ENCODE measurements at places on chromosomes 6 and 20.

DNA sequence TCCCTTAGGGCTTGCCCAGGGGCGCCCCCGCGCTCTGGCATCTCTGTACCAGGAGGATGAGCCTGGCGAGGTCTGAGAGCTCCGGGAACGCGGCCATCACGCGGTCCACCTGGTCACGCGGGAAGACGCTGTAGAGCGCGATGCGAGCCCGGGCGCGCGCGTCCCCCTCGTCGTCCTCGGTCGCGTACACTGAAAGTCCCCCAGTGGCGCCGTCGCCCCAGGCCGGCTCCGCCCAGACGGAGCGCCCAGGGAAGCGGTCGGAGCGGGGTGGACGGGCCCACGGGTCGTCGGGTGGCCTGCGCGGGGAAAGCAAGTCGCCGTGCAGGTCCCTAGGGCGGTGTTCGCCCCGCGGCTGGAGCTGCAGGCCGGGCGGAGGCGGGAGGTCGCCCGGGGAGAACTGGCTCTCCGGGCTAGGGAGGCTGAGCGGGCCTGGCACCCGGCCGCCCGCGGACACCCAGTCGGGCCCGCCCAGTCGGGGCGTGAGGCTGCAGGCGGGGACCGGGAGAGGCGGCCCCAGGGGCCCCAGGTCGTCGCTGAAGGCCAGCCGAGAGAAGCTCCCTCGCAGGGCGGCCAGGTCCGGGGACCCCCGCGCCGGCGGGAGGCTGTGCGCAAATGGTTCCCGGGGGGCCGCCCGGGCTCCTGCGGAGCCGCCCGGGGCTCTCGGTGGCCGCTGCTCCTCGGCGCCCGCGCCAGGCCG, 34.0 kb downstream of the ZC3H12D start:
- DNase-seq = no peak

DNA sequence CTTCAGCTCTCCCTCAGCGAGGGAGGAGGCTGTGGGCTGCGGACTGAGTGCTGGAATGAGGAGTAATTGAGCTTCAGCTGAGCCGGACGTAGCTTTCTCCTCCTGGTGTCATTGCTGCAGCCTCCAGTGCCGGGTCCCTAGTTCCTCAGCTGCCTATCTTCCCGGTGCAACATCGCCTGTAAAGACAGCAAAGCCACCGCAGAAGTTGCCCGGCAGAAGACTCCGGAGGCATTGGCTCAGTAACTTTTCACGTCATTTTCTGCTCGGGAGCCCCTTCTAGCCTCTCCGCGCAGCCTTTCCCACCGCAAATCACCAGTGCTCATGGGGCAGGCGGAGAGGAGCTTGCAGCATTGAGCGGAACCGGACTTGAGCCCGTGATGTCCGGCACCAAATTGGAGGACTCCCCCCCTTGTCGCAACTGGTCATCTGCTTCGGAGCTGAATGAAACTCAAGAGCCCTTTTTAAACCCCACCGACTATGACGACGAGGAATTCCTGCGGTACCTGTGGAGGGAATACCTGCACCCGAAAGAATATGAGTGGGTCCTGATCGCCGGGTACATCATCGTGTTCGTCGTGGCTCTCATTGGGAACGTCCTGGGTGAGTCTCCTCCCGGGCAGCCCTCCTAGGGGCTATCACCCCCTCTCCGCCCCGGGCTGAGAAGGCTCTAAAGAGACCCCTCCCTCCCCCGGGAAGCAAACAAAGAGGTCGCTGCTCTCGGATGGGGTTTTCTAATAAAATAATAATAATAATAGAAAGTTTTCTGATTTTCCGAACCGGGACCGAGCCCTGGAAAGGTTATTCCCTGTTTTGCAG, at the start of gene HCRTR2:
Gene HCRTR2, plus strand, starts transcription at position 305 of the 816 bp plus-strand sequence. Its CDS starts 73 bp downstream, at position 378.
- DNase-seq = no peak

DNA sequence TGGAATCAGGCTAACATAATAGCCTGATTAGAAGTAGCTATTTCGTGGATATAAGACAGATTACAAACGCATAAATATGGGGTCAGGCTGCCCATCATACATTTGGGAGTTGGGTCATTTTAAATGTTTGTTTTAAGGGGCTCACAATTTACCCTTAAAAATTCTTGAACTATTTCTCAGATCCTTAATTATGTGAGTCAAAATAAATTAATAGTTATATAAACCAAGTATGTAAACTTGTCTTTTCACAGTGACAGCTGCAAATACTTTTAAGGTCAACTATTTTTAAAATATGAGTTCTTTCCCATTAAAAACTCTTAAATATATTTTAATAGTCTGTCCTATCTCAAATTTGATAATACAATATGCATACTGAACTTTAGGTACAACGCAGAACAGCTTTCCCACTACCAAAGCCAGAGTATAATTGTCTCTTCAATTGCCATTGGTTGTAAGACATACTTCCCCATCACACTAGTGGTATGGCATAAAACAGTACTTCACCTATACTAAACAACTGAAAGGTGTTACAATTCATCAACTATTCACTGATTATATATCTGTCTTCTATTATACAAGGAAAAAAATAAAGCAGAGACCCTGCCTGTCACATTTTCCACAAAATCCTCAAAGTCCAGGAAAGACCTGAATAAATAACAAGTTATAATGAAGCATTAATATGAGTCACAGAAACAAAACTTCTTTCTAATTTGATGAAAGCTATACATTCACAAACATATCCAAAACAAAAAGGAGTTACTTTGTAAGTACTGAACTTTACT, 80.8 kb upstream of the COL21A1 start:
- DNase-seq = no peak

DNA sequence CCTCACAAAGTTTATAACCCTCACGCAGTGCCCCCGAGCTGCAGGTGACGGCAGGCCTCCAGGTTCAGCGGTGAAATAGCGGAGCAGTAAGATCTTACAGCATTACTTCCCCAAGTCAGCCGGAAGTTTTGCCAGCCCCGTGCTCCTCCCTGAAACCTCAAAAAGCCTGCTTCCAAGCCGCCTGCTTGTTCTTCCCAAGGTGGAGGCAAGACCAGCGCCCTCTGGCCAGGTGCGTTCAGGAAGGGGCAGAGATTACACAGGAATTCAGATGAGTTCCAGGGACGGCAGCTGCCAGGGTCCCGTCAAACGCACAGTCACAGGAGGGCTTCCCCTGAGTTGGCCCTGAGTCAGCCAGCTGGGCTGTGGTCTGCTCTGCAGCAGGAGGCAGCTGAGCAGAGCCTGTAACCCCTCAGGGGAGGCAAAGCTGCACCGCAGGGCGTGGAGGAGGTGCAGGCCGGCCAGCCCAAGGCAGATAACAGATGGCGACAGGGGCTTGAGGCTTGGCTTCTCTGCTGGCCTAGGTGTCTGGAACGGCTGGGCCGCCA, 124.1 kb upstream of the RPS6KA2 start:
- DNase-seq = no peak

DNA sequence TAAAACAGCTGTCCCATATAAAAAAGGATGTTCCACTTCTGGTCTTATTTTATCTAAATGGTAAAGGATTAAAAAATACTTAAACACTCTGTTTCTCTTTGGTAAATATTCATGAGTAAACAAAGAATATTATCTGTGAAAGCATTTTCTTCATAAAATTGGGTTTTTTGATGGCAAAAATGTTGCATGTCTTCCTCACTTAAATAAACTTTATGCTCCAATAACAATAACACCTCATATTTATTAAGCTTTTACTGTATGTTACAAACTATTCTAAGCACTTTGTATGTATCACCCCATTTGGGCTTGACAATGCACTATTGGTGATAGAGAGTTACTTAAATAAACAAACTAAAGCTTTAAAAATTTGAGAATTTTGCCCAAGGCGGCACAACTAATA, 91.9 kb downstream of the PHIP start:
- DNase-seq = no peak

DNA sequence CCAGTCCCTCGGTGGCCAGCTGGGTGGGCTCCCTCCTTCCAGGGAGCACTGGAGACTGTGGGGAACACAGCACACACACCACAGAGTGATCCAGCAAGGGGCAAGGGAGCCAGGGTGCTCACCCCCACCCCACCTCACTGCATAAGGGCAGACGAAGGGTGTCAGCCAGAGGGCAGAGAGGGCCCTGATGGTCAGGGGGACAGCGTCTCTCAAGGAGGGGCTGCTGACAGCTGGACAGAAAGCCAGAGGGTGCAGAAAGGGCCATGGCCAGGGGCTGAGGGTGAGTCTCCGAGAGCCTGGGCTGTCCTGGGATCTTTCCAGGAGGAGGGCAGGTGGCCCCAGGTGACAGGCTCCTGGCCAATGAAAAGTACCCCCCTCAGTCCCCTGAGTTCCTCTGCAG, 73.4 kb upstream of the PMEPA1 start:
- no peak for DNase-seq

GRCh38 chr6:131729550-131729949, 18.7 kb upstream of the CTAGE9 start:
- no peak for DNase-seq

- DNase-seq = no peak
These were observed 53.4 kb downstream of the RNF182 start for GRCh38 chr6:13978102-13978640.

DNA sequence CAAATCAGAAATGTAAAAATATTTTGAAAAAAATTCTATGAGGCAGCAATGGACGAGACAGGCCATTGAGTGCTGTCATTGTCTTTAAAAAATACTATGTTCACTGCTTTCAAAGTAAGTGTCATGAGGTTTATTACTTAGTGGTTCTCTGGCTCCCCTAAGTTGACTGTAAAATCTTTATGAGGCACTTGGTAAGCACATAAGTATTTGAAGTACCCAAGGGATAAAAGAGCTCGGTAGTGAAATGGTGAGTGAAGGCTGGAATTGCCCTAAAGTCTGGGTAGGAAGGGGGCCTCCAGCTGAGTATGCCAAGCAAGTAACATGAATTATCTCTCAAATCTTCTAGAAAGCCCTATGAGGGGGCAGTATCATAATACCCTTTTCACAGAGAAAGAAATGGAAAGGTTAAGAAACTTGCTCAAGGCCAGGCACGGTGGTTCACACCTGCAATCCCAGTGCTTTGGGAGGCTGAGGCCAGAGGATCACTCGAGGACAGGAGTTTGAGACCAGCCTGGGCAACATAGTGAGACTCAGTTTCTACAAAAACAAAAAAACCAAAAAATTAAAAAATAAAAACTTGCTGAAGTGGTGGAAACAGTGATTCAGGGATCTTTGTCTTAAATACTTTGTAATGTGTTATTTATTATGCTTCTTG, 5.5 kb upstream of the CTCFL start:
- DNase-seq = no peak

DNA sequence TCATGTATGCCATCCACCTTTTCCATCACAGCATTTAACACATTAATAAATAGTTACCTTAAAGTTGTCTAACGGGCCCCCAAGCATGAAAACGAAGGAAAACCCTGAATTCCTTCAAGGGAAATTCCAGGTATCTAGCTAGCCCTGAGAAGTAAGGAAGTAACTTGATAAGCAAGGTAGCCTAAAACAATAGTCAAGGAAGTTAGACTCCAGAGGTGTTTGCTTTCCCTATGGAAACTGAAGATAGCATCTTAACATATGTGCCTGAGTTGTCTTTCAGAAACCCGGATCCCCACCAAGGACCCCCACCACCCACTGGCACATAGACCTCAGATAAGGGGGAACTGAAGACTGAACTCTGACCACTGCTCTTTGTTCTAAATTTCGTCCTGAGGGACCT, 127.4 kb downstream of the TBXT start:
- DNase-seq = no peak

DNA sequence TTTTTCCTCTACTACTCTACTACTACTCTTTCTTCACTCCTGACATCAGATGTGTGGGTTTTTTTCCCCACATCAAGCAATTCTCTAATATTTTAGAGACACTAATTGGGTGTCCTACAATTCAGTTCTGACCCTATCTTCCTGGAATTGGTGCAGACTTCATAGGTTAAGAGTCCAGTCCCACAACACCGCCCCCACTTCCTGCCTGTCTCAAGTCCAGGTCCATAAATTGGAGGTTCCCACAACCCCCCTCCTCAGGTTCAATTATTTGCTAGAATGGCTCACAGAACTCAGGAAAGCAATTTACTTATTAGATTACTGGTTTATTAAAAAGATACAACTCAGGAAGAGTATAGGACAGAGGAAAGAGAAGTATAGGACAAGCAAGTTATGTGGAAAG, 25.7 kb upstream of the SLC2A12 start:
- no peak for DNase-seq

DNA sequence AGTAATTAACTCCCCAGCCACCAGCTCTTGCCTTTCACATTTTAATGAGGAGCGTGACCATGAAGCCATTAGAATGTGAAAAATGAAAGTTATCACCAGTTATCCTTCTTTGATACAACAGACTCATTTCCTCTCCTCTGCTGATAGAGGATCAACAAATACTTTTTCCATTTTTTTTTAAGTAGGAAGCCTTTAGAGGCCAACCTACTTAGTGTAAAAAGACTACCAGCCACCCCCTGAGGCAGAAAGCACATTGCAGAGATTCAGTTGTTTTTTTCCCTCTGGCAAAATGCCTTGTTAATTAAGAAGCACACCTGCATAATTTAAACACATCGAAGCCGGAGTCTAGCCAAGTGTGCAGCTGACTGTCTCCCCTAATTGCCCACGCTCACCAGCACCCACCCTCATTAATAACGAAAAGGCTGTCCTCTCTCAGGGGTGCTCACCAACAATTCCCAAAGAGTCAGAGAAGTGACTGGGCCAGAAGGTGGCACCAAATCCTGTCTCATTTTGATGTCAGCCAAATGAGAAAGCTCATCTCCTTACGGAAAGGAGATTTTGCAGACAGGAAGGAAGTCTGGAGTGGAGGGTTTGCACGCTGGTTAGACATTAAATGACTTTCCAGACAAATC, 60.9 kb upstream of the MC3R start:
- DNase-seq = no peak

DNA sequence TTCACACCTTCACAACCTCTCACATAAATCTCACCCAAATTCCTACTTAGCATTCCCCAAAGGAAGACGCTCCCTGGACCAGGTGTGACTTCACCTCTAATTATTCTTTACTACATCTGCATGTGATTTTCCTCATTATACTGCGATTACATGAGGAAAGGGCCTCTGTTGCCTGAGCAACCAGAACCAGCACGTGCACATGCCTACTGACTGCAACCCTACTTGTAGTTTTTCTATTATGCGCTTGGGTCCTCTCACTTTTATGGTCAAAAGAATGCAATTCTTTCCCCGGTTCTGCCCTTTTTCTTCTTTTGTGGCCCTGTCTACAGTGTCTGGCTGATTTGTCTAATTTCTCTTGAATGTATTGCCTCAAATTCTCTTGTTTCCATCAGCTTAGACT, 20.4 kb upstream of the ANKEF1 start:
- DNase-seq = no peak

- DNase-seq = no peak
These were observed 153.2 kb upstream of the TAB2 start for GRCh38 chr6:149164199-149164750.

GRCh38 chr6:106275692-106276091, 49.9 kb downstream of the ATG5 start:
- no peak for DNase-seq

- no peak for DNase-seq
These were observed 232.8 kb downstream of the GRIK2 start for GRCh38 chr6:101626269-101626668.

Data from HS-27A (cell line).